BJ (cell line): ENCODE measurements at places on chromosomes 1 and 21.
A peak's percentile ranks its signal among the peaks of the same experiment; 100 is the strongest.

DNA sequence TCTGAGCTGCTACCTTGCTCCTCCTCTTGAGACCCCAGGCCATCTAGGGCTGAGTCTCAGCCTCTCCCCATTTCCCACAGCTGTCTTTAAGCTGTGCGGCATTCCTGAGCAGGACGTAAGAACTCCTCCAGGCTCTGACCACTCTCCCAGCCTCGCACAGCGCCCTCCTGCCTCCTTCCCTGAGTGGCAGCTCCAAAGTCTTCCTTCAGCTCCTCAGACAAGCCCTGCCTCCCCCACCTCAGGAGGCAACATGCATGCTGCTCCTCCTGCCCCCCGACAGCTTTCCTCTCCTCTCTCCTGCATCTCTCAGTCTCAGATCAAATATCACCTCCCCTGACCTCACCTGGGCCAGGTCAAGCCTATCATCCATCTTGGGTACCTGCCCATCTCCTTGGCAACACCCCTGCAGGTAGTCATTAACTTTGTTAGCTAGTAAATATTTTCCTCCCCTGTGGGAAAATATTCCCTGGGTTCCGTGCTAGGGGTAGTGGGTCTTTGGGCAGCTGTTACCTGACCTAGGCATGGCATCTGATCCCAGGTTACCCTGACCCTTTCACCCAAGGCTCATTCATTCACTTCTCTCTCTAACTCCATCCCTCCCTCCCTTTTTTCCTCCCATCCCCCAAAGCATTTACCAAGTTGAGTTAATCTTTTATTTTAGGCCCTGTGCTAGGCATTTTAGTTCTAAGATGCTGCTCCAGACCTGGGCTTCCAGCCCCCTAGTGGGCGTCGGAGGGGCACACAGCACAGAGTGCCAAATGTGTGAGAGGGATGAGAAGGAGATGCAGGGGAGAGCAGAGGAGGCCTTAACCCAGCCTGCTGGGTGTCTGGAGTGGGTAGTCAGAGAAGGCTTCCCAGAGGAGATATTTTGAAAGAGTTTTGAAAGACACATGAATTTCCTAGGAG is 419.9 kb downstream of the PTPRU start:
- no peak for DNase-seq

GRCh38 chr1:95583661-95584210 is 349.7 kb downstream of the RWDD3 start:
- DNase-seq: no peak

- DNase-seq: no peak
These were observed 2.8 kb upstream of the ECE1 start for GRCh38 chr1:21292984-21293536.

DNA sequence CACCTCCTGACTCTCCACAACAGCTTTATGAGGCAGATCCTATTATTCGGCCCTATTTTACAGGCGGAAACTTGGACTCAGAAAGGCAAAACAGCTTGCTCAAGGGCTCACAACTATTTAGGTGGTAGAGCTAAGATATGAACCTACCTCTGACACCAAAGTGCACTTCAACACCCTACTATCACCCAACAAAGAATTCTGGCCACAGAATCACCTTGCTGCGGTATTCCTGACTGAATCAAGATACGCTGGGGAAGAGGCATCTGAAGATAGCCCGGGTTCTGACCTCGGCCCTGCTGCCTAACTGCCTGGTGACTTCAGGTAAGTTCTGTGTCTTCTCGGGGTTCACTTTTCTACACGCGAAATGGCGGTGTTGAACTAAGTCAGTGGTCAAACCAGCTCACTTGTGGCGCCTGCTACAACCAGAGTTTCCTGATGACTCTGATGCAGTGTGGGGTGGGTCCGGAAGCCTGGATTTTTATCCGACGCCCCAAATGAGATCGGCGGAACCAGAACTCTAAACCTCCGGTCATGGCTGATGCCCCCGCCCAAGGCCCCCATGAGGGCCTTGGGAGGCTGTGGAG is 608 bp downstream of the PEF1 start:
- no peak for DNase-seq

DNA sequence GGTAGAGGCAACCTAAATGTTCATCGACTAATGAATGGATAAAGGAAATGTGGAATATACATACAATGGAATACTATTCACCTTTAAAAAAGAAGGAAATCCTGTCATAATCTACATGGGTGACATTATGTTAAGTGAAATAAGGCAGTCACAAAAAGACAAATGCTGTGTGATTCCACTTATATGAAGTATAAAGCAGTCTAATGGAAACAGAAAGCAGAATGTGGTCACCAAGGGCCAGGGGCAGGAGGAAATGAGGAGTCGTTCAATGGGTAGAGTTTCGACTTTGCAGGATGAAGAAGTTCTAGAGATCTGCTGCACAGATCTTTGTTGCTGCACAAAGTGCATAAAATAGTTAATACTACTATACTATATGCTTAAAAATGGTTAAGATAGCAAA is 7.8 kb downstream of the DIPK1A start:
- no peak for DNase-seq

DNA sequence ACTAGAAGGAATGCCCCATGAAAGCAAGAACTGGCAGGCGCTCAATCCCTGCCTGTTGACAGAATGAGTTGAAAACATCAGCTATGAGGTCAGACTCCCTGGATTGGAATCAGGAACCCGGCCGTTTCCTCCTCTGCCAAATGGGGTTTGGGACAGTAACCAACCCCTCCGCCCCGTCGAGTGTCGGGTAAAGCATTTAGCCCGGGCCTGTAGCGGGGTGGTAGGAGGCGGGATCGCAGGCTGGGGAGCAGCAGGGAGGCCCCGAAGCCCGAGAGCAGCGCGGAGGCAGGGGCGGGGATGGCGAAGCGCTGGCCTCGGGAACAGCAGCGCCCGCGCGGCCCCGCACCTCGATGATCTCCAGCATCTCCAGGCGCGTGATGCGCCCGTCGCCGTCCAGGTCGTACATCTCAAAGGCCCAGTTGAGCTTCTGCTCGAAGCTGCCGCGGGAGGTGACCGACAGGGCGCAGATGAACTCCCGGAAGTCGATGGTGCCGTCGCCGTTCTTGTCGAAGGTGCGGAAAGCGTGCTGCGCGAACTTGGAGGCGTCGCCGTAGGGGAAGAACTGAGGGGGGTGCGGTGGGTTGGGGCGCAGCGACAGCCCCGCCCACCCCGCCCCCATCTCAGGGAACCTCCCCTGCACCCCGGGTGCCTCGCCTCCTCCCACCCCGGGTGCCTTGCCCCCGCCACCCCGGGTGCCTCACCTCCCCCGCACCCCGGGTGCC is 7.5 kb downstream of the HPCAL4 start:
- no peak for DNase-seq

GRCh38 chr1:204265665-204266064 is 51.9 kb upstream of the GOLT1A start:
- no peak for DNase-seq

- DNase-seq: no peak
These were observed 125.7 kb downstream of the ITSN1 start for GRCh38 chr21:33767960-33768359.

DNA sequence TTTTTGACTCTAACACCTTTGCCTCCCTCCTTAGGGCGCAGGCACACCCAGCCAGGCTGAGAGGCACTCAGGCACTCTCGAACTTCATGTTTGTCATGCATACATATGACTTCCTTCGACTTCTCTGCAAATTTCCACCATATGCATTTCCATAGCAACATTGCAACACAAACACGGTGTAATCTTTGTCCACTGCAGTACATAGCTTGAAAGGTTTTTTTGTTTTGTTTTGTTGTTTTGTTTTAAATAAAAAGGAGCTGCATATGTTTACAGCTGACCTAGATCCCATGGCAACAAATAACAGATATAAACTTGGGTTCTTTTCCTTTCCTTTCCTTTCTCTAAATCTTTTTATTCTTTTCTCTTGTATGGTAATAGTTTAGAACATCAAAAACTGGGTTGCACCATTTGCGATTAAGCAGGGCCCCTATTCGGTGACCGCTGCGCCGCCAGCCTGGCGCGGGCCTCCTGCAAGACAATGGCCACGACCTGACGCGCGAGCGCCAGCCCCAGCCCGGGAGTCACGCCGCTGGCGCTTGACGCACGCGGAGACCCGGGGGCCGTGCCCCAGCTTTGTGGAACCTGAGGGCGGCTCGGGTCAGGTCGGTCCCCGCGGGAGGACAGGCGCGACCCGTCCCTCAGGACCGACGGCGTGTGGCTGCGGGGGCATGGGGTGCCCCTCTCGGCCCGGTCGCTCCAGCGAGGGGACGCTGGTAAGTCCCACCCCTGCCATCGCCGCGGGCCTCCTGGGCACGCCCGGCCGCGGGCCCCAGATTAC is 35.2 kb downstream of the CCN1 start:
- no peak for DNase-seq

- DNase-seq: no peak
These were observed 920 bp downstream of the APH1A start for GRCh38 chr1:150267896-150268295.

DNA sequence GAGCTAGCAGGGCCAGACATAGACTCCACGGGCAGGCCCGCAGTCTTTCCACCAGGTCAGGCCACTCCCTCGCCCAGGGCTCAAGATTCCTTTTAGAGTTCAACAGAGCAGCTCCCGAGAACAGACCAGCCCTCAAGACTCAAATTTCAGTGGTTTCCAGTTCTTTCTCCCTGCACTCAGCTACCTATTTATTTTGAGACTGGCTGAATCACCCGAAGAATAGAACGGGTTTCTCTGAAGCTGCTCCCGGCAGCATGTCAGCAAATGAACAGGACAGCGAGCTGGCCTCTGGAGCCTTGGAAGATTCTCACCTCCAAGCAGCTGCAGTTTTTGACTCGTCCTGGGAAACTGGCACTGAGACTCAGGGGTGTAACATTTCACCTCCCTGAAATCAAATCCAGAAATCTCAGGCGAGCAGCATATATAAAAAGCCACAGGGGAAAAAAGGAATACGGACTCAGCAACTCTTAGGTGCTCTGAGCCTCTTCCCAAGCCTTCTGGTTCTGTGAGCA is 177.9 kb downstream of the CLIC6 start:
- DNase-seq: peak; percentile 42

DNA sequence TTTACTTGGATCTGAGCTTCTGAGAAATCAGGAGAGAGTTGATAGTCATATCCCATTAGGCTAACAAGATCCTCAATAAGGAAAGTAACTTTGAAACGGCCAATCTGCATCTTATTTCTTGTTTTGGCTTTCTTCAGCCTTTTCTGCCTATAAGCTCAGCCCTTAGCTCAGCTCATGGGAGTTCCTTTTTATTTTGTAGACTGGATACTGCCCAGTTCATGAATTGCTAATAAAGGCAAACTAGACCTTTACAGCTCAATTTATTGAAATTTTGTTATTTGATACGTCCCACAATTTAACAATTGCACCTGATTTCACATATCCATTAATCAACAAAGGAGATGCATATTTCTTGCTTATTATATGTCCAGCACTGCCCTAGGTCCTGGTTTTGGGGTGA is 22.7 kb downstream of the NENF start:
- DNase-seq: no peak

DNA sequence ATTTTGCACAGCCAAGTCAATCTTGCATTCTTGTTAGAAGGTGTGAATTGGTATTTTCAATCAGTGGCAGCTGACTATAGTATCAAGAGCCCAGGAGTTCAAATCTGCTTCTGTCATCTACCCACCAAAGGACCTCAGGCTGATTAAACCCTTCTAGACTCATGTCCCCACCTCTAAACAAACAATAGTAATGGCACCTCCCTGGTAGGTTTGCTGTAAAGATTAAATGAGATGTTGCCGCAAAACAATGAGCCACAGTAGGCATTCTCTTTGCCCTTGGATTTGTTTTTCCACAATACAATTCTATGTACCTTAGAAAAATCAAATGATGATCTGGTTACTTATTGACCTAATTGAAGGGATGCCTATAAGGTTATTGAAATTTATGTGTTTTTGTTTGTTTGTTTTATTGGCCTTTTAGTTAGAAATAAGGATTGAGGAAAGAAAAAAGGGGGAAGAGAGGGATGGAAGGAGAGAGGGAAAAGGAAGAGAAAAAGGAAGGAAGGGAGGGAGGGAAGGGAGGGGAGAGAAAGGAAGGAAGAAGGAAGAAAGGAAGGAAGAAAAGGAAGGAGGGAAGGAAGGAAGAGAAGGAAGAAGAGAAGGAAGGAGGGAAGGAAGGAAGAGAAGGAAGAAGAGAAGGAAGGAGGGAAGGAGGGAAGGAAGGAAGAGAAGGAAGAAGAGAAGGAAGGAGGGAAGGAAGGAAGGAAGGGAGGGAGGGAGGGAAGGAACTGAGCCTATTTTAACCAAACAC is 110.7 kb downstream of the ETS2 start:
- DNase-seq: no peak

DNA sequence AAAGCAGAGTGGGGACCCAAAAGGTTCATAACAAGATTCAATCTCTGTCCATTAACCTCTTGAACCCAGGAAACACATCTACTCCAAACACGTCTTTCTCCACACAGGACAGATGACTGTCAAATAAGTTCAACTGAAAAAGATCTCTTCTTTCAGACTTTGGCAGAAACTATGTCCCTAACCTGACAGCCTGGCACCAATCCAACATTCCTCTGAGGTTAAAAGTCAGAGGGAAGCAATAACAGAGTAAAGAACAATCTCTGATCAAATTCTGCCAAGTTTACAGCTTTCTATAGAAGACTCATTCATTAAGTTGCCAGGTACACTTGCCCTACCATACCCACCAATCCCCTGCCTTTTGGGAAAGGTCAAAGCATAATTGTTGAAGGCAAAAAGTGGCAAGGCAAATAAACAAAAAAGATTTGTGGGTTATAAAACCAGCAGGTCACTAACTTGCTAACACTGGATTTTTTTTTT is 31.9 kb downstream of the OTUD7B start:
- no peak for DNase-seq

DNA sequence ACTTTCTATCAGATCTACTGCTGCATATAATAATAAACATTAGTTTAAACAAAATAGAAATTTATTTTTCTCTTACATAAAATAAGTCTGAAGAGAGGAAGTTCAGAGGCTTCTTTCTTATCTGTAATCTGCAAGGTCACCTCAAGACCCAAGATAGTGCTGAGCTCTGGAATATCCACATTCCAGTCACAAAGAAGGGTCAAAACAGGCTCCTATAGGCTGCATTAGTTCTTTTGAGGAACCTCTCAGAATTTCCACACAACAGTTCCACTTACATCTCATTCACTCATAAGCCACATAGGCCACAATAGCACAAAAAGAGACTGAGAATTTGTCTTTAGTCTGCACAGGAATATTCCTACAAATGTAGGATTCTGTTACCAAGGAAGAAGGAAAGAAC is 15.4 kb downstream of the DYNLT5 start:
- DNase-seq: no peak

GRCh38 chr1:40762144-40762923 is 21.3 kb upstream of the KCNQ4 start:
- no peak for DNase-seq

DNA sequence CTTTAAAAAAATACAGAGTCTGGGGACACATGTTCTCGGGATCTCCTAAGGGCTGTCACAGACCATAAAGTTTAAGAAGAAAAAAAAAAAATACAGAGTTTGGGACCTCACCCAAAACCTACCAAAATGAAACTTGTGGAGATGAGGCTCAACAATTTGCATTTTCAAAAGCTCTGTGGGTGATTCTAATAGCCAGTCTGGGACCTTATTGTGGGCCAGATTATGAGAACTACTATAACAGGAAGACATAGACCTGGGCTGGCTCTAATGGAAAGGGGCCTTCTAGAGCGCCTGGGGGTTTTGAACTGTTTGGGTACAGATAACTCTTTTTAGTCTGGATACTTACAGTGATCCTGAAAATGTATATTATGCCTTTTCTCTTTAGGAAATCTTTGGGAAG is 69.1 kb downstream of the LAMC1 start:
- DNase-seq: no peak

GRCh38 chr1:53837646-53837923 is 511 bp downstream of the NDC1 start:
- no peak for DNase-seq
